ENCODE measurements at places on chromosomes 2 and 18.

DNA sequence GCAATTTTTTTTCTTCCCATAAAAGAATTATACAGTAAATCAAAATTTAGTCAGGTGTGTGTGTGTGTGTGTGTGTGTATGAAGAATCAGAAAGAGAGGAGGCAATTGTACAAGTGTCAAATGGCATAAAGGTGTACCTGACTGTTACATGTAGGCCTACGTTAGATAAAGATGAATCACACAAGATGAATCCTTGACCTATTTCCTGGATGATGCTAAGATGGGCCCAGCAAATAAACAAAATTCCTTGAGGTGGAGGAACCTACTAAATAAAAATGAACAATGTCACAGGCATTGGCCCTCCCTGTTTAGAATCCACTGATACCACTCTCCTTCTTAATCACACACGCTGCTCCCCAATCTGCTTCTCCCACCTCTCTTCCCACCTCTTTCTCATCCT lies 79.7 kb upstream of the LRATD1 start:
- no peak for DNase-seq

DNA sequence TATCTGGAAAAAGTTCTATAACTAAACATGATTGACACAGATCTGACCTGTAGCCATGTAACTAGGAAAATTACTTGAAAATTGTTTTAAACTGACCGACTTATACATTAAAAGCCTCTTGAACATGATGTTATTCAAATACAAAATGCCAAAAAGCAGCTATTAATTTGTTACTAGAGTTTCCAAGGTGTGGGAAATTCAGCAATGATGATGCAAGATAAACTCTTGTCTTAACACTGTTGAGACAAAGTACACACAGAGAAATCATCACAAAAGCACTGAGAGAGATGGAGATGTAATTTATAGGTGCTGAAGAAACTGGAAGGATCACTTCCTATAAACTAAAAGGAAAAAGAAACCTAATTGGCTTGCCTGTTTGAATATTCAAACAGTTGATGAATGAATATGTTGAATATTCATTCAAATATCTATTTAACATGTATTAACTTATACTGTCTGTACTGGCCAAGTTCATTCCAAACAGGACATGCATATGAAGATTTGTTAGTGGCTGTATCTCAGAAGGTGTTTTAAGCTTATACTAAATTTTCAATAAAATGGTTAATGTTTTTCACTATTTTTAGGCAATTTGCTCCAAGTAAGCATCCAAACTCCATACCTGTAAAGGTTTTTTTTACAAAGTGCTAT lies 34.6 kb upstream of the WDR75 start:
- DNase-seq, result no peak

DNA sequence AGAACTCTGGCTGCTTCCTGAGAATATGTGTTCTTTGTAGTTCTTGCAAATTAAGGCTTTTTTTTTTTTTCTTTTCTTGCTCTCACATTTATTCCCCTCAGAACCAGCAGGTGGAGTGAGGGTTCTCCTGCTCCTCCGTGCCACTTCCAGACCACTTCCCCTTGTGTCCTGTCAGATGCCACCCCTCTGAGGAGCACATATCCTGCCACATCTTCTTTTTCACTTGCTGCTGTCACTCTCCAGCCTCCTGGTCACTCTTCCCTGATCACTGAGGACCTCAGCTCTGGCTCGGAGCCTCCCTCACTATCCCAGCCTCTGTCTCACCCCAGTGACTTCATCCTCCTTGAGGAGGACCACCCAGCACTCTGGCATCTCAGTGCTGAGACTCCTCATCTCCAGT lies 100.5 kb downstream of the TACR1 start:
- no peak for DNase-seq

DNA sequence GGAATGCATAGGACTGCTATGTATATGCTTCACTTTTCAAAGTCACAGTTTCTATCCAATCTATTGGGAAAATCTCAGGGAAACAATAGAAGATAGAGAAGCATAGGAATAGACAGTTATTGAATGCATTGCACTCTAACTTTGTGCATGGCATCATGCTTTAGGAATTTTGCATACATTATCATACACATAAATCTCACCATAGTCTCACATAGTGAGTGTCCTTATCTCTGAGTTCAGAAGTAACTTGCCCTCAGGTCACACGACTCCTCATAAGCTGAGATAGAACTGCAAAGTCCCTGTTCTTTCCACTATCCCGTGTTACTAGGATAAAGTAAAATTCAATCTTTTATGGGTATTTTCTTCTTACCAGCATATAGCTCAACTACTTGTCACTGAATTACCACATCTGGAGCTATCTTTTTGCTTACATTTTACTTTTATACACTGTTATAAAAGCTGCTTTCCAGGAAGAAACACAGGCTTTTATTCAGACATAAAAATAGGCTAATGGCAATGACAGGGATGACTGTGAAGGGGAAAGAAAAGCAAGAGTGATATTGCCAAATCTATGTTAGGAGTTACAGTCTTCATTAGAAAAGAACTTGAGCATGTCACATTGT lies 666.9 kb downstream of the XIRP2 start:
- no peak for DNase-seq

DNA sequence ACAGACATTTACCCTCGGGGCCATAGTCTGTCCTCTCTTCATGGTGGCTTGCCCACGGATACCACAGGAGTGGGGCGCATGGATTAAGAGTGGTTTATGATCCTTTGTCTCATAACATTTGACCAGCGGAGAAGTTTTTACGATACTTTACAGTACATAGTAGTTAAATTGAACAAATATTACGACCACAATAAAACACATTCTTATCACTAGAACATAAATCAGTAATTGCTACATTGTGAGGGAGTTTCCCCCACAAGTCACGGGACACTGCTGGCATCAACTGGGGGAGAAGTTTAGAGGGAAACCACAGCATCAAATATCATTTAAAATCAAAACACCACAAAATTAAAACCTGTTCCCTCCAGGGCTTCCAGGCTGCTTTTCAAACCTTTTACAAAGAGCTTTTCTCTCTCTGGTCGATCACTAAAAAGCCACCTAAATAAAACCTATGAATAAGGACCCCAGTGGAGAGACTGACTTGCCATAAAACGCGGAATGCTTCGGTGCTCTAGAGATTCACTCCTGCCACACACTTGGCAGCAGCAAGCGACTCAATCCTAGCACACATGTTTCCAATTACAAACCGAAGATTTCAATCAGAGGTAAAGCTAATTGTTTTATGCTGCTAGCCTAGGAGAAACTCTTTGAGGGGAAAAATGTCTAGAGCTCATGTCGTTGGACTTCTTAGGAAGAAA lies 173.7 kb upstream of the HNRNPA3 start:
- DNase-seq, result no peak

DNA sequence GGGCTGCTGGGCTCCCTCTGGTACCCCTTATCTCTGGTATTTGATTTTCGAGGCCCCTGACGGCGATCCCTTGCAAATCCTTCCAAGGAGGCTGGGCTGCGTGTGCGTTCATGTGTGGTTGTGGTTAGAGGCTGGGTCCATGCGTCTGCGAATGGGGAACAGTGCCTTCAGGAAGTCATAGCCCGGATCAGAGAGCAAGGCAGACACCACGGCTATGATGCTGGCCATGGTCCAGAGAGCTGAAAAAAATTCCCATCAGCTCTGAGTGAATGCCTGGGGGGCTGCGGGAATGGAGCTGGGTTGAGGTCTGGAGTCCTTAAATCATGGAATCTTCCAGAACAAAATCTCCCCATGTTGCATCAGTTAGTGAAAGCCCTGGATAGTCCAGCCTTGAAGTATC lies 145.5 kb downstream of the ACKR3 start:
- DNase-seq, result no peak

- no peak for DNase-seq
These were observed 88.5 kb downstream of the DYNAP start for GRCh38 chr18:54679318-54680149.

GRCh38 chr2:172460780-172461201 lies 33.4 kb downstream of the ITGA6 start:
- no peak for DNase-seq

- no peak for DNase-seq
These were observed 65.1 kb upstream of the TGIF1 start for GRCh38 chr18:3384664-3385563.

DNA sequence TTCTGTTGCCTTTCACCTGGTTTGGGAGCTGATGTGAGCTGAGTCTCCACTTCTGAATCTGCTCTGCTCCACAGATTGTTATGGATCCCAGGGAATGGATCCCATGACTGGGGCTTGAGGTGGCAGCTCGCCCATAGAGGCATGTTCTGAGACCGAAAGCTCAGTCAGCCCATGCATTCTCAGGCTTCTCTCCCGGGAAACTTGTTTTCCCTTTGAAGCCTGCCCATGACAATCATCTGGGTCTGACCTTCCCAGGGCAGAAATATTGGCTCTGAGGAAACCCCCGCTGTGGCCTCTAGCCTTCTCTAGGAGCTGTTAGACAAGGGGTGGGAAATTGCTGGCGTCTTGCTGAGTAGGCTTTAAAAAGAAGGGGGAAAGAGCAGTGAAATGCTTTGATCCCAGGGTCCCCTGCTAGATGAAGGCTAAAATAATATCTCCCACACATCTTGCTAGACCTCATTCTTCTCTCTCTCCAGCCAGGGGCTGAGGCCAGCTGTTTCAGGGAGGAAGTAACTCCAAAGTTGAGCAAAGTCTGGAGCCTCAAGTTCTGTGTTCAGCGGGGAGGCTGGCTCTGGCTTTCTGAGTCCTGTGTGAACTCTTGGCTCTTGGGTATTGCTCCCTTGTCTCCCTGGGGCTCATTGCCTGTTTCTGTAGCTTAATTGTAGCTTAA lies 2.0 kb downstream of the VAMP8 start:
- no peak for DNase-seq

GRCh38 chr2:149363958-149364357 lies 33.6 kb downstream of the LYPD6 start:
- no peak for DNase-seq

DNA sequence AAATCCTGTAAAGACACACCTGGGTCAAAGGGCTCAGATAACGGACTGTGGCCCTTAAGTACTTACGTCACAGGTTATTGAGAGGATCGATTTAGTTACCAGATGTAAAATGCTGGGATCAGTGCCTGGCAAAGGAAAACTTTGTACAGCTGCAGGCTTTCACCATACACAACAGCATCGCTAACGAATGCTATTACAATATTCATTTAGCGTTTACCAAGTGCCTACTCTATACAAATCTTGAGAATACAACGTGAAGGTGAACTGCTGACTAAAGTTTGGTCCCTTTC lies 619 bp upstream of the MSH6 start:
- DNase-seq, result no peak

GRCh38 chr2:80380736-80381135 lies 76.2 kb upstream of the LRRTM1 start:
- DNase-seq, result no peak

DNA sequence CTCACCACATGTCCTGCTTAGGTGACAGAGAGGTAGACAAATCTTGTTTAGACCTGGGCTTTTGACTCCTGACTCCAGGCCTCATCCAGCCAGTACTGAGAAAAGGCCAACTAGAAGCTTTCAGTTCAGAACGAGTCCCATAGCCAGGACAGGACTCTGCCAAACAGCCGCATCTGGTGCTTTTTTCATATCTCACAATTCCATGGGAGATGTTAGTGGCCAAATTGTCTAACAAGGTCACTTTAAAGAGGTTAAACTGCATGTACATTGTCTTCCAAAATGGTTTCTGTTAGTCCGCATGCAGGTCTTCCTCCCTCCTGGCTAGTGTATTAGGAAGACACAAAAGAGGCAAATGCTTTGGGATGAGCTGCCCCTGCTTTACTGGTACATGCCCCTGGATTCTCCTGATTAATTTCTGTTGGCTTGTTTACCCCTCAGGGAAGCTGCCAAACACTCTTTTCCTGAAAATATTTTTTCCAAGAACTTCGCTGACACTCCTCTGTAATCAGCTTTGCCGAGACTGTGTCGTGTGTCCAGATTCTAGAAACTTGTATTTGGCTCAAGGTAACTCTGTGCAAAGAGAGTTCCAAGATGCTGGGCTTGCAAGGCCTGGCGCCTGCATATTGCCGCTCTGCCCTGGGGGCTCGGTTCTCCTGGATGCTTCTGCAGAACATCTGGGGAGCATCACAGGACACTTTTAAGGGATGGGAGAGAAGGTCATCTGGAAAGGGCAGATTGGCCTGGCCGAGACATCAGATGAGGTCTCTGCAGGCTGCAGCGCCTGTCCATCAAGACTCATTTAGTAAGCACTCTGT lies 209.2 kb upstream of the APCDD1 start:
- no peak for DNase-seq

GRCh38 chr2:121944072-121944831 lies 188.8 kb downstream of the TSN start:
- no peak for DNase-seq

GRCh38 chr2:191244350-191244749 lies 854 bp upstream of the MYO1B start:
- DNase-seq, result no peak

DNA sequence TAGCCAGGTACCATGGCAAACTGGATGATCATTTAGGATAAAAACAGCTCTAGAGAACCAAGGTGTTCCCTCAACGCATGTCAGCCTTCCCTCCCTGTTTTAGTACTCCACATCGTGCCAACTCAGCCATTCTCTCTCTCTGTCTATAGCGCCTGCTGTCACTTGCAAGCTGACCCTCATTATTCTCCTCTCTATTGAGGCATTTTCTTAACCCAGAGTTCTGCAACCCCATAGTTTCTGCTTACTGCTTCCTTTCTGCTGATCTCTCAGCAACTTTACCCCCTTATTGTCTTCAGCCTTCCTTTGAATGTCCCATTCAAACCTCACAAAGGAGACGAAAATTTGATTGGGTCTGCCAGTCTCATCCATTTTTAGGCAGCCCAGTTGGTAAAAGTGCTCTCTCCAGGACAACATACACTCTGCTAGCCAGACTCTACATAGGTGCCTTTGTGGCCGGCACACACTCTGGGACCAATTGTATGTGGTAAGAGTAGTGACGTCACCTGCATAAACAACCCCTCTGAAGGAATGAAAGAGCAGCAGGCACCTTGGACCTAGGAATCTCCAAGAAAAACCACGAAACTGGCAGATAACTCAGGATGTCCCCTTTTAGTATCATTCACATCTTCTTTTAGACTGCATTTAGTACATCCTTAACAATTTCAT lies 367.2 kb upstream of the KCNH7 start:
- no peak for DNase-seq

- DNase-seq, result no peak
These were observed 268.7 kb downstream of the LRRTM1 start for GRCh38 chr2:80035749-80036285.

DNA sequence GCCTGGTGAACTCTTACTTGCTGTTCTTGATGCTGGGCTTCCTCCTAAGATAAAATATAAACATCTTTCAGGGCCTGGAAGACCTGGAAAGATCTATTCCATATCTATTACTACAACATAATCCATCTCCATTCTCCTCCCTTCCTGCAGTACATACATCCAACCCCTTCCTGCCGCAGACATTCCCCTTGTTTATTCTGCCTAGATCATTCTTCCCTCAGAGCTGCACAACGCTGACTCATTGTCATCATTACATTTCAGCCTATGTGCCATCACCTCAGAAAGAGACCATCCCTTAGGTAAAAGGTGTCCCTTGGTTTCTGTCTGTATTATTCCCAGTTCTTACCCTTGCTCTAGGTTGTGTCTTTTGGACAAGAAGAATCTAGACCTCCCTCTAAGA lies 2.5 kb upstream of the CDH7 start:
- DNase-seq, result no peak

- no peak for DNase-seq
These were observed 208.8 kb downstream of the CCDC178 start for GRCh38 chr18:33231474-33232317.

GRCh38 chr2:76256458-76257088 lies 545.9 kb upstream of the GCFC2 start:
- no peak for DNase-seq

Measured in activated naive CD8-positive, alpha-beta T cell treated with anti-CD3 and anti-CD28 coated beads, Interleukin-2, amount 50 U/mL, for 16 hours (primary cell).